Right hindlimb (tissue), 1 donor: ENCODE measurements at places on chromosomes 6 and 20.

GRCh38 chr6:41608443-41609151, 29.7 kb upstream of the MDFI start:
- DNase-seq: no peak

- DNase-seq: no peak
Observed at GRCh38 chr6:5968817-5969734, 37.6 kb downstream of the NRN1 start.

GRCh38 chr6:97052896-97053295, 128.4 kb downstream of the KLHL32 start:
- no peak for DNase-seq

DNA sequence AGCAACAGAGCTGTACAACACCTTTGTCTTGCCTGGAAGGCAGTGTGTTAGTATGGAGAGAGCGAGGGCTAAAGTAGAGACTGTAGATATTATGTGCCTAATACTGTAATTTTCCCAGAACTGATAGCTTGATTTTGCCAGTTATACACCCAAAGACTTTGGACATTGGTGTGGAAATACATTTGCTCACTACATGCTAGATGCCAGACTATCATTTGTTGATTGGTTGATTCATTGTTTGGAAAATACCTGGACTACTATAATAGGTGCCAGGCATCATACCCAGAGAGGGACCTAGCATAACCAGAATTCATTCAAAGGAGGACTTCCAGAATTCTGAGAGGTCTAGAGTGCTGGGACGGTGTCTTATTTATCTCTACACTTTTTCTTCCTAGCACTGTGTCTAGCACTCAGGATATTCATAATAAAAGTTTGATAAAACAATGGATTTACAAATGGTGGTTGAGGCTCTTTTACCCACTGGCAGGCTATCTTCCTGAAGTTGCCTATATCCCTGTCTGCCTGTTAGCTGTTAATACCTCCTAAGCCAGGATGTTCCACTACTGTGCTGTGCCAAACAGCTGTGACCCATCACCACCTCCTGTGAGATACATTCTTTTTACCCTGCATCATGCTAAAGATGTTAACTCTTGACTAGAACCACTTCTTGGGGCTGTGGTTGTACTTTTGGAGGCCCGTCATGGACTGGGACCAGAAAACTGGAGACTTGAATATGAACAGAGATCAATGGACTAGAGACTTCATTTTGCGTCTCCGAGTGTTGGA, 72.2 kb upstream of the FUCA2 start:
- DNase-seq: peak; percentile 83

GRCh38 chr6:3407840-3408239, 49.0 kb downstream of the SLC22A23 start:
- DNase-seq: no peak

GRCh38 chr6:137870744-137871247, 3.7 kb downstream of the TNFAIP3 start:
- no peak for DNase-seq

GRCh38 chr20:1500496-1500895, 9.3 kb upstream of the SIRPB2 start:
- no peak for DNase-seq

GRCh38 chr20:62953839-62954703, 1.6 kb downstream of the SLC17A9 start:
- DNase-seq: peak; percentile 83

- no peak for DNase-seq
Observed at GRCh38 chr6:35728683-35729678, 7.9 kb upstream of the ARMC12 start.
